ENCODE measurements at places on chromosomes 7 and 10.

- no peak for DNase-seq
Measured at GRCh38 chr10:14369906-14370305, 39.2 kb upstream of the FRMD4A start.

DNA sequence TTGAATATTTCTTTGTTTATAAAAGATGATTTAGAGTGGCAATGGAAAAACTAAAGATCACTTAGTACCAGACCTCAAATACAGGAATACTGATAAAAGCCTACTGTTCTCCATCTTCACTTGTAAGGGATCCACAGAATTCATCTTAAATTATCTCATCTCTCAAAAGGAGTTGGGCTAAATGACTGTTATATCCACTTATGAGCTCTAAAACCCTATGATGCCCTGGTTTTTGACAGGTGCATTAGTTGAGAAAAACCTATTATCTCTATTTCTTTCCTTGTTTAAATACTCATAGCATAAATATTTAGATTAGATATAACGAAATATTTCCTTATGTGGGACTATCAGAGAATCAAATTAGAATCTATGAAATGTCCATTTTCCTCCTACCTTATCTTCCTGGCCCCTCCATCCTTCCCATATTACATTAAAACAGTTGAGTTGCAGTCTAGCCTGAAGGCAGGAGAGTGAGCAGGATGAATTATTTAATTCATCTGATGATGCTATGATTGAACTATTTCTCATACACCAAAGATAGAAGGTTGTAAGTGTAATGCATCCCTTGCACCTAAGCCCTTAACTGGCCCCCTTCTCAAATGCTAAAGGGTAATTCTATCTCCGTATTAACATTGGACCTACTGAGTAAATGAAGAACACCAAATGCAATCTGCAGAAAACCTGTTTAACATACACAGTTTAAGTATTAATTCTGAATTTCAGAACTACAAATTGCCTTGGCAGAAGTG is 29.7 kb downstream of the PPP3CB start:
- no peak for DNase-seq

GRCh38 chr10:91420868-91421267 is 10.7 kb downstream of the HECTD2 start:
- DNase-seq = no peak

DNA sequence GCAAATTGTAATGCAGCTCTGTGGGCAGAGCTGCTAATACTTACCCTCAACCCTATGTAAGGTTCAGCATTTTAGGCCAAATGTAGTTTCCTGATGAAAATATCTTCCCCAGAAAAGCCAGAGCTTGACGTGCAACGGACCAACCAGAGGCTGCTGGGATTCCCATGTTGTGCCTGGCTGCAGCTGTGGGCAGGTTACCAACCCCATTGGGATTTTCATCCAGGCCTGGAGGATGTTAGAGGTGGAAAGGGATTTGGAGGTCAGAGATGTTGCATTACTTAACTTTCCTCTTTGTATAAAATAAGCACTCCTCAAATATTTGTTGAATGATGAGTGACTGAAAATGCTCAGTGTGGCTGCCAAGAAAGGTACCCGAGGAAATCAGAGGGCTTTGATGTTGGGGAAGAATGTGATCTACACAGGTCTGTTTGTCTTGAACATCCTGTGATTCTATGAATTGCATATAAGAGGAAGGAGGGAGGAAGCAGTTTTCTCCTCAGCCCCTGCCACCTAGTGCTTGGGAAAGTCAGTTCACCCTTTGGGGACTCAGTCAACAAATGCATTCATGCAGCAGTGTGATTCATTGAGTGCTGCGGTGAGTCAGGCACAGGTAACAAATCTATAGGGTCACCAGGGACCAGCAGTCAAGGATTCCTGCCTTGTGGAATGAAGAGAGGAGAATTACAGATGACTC is 487.2 kb downstream of the RPS24 start:
- no peak for DNase-seq
